ENCODE measurements at places on chromosomes 2 and 18. TPM values are rescaled to one million over a fixed set of nuclear protein-coding genes. Genes with fewer than 3 reads are reported as not detected.
A peak's percentile ranks its signal among the peaks of the same experiment; 100 is the strongest.

Gene FAM237A
- not detected for total RNA-seq

Gene PDE1A
- total RNA-seq, result 0.08 TPM

Gene SLC5A6
- 74.5 TPM for total RNA-seq

Gene ASXL3
- 0.74 TPM for total RNA-seq

Gene SOX11
- total RNA-seq, result not detected

- H3K4me1 ChIP-seq, result no peaks in the 10 kb centered on the region
- H3K27me3 ChIP-seq, result no peaks in the 10 kb centered on the region
- no peak overlapping the region for H3K4me3 ChIP-seq
- no peak overlapping the region for H3K27ac ChIP-seq
- H3K36me3 ChIP-seq, result no peaks in the 10 kb centered on the region
- DNase-seq, result no peak
Measured at GRCh38 chr2:24577481-24577880, 86.4 kb downstream of the NCOA1 start.

GRCh38 chr2:155080373-155080772 is 381.9 kb downstream of the KCNJ3 start:
- H3K4me3 ChIP-seq, result no peak overlapping the region
- no peaks in the 10 kb centered on the region for H3K27me3 ChIP-seq
- H3K36me3 ChIP-seq, result no peaks in the 10 kb centered on the region
- H3K27ac ChIP-seq, result no peak overlapping the region

- DNase-seq, result no peak
- no peaks in the 10 kb centered on the region for H3K36me3 ChIP-seq
- H3K4me1 ChIP-seq, result no peaks in the 10 kb centered on the region
- H3K27ac ChIP-seq, result no peak overlapping the region
- no peak overlapping the region for H3K4me3 ChIP-seq
Measured at GRCh38 chr2:203959265-203959664, 22.7 kb downstream of the ICOS start.

- no peak overlapping the region for H3K4me3 ChIP-seq
- peaks cover 22% of the 10 kb centered on the region for H3K36me3 ChIP-seq
- no peak for DNase-seq
- H3K4me1 ChIP-seq, result no peaks in the 10 kb centered on the region
Measured at GRCh38 chr18:12345491-12346239, 31.4 kb downstream of the AFG3L2 start.

DNA sequence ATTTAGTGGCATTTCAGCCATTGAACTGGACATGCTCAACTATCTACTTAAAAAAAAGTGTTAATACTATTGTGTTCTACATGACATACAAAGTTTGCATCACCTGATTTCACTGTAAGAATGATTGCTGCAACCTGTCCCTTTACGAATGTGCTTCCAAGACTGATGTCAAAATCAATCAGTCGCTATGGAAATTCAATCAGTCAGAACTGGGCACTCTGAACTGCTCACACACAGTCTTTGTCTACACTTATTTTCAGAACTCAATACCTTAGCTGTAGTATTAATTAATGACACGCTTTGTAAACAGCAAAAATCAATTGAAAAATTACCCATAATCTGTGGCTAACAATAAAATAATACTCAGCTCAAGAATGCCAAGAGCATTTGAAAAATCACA is 70.3 kb upstream of the KLHL29 start:
- no peaks in the 10 kb centered on the region for H3K4me1 ChIP-seq
- DNase-seq, result no peak
- H3K27ac ChIP-seq, result no peak overlapping the region
- H3K36me3 ChIP-seq, result no peaks in the 10 kb centered on the region
- no peak overlapping the region for H3K4me3 ChIP-seq

- H3K4me3 ChIP-seq, result no peak overlapping the region
- H3K27me3 ChIP-seq, result no peaks in the 10 kb centered on the region
- DNase-seq, result no peak
- no peaks in the 10 kb centered on the region for H3K4me1 ChIP-seq
- H3K36me3 ChIP-seq, result no peaks in the 10 kb centered on the region
Measured at GRCh38 chr18:13447621-13448334, 229.2 kb downstream of the LDLRAD4 start.

DNA sequence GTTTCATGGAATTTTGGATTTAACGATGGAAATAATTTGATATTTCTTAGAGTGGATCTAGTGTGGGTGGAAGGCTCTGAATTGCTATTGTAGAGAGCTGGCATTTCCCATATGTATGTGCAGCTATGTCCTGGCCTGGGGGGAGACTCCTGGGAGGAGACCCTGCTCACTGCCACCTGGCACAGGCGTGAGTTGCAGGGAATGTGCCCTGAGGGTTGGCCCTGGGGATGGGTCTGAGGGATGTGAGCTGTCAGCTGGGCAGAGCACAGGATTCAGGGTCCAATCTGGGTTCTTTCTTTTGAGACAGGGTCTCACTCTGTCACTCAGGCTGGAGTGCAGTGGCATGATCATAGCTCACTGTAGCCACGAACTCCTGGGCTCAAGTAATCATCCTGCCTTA is 120.2 kb downstream of the CLIP4 start:
- DNase-seq, result no peak
- no peaks in the 10 kb centered on the region for H3K27me3 ChIP-seq
- H3K36me3 ChIP-seq, result no peaks in the 10 kb centered on the region
- H3K4me1 ChIP-seq, result no peaks in the 10 kb centered on the region

GRCh38 chr18:76821356-76821874 is 942 bp upstream of the ZNF236 start:
- peak overlapping the region; percentile 78 for H3K4me3 ChIP-seq
- no peaks in the 10 kb centered on the region for H3K36me3 ChIP-seq
- H3K27ac ChIP-seq, result peak overlapping the region; percentile 97

GRCh38 chr2:225930687-225931086 is 531.2 kb downstream of the NYAP2 start:
- DNase-seq, result no peak
- H3K27ac ChIP-seq, result no peak overlapping the region
- no peak overlapping the region for H3K4me3 ChIP-seq
- H3K4me1 ChIP-seq, result no peaks in the 10 kb centered on the region
- no peaks in the 10 kb centered on the region for H3K36me3 ChIP-seq

DNA sequence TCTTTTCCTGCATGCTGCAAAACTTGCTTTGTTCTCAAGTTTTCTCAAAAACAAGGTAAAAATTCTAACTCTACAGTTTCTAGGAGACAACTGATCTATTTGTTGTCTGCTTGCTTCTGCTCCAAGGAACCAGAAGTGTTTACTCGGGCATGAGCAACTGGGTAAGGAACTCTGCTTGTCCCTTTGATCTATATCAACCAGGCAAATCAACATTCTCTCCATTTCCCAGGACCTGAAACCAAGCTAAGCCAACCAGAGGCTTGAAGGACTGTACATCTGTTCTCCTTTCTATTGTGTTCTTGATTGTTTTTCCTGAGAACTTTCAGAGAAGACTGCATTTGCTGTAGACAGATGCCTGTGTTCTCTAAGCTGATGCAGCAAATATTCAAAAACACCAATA is 335.0 kb upstream of the KCNH7 start:
- H3K4me1 ChIP-seq, result no peaks in the 10 kb centered on the region
- H3K36me3 ChIP-seq, result no peaks in the 10 kb centered on the region
- no peak for DNase-seq
- no peaks in the 10 kb centered on the region for H3K27me3 ChIP-seq
- H3K27ac ChIP-seq, result no peak overlapping the region

- no peak overlapping the region for H3K4me3 ChIP-seq
- DNase-seq, result no peak
- H3K27me3 ChIP-seq, result no peaks in the 10 kb centered on the region
Measured at GRCh38 chr2:42227491-42227890, 58.3 kb downstream of the EML4 start.

DNA sequence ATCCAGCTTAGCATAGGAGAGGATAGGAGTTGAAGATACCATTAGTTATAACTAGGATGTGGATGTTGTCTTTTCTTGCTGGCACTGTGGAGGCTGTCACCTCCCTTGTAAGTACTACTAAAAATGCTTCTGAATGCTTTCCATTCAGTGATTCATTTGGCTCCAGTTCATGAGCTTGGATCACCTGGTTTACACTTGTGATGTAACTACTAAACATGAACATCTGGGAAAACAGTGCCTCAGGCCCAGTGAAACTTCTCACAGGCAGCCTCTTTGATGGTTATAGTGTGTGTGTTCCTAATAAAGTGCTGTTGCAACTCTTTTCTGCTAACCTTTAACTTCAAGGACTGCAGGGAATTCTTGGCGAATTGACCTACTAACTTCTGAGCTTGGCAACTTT is 13.0 kb upstream of the SLC9A2 start:
- no peak for DNase-seq
- no peaks in the 10 kb centered on the region for H3K36me3 ChIP-seq
- H3K27ac ChIP-seq, result no peak overlapping the region

GRCh38 chr18:47909484-47909883 is 21.0 kb downstream of the SMAD2 start:
- DNase-seq, result no peak
- H3K36me3 ChIP-seq, result no peaks in the 10 kb centered on the region
- no peaks in the 10 kb centered on the region for H3K4me1 ChIP-seq
- H3K4me3 ChIP-seq, result no peak overlapping the region
- no peaks in the 10 kb centered on the region for H3K27me3 ChIP-seq
- no peak overlapping the region for H3K27ac ChIP-seq

DNA sequence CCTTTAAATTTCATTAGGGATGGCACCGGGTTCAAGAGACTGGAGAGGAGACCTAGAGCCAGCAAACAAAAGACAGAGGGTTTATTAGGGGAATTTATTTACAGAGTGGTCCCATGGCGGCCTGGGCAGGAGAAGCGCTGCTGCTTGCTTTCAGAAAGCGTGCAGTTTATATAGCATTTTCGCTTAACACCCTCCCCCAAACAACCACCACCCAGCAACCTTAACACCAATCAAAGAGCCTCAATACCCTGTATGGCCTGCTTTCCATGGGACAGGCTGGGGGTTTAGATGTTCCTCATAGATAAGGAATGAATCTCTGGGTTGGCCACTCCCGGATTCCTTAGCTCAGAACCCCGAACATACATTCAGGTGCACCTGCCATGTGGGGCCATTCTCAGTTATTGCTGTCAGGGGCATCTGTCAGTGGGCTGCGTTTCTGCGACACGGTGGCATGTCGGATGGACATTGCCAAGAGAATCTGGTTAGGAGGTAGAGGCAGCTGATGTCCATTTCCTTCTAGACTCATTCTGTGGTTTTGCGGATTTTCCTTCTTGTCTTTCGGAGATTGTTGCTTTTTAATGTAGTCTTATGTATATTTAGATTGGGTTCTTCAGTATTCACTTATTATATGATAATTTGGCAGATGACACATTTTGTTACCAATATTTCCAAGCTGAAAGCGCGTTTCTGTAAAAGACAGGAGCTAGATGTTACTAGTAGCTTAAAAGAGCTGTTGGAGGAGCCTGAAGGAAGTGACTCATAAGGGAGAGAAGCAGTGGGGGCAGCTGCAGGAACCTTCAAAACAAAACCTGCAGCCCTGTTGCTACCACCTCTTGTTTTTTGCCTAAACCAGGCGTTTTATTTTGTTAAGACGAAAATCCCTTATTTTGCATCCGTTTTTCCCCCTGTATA is 7.2 kb downstream of the AGAP1 start:
- peak overlapping the region; percentile 46 for H3K4me3 ChIP-seq
- H3K27ac ChIP-seq, result peak overlapping the region; percentile 78
- H3K4me1 ChIP-seq, result peaks cover 67% of the 10 kb centered on the region
- H3K36me3 ChIP-seq, result no peaks in the 10 kb centered on the region
- no peaks in the 10 kb centered on the region for H3K27me3 ChIP-seq
- no peak for DNase-seq

- peak overlapping the region; percentile 93 for H3K27ac ChIP-seq
- DNase-seq, result no peak
- no peaks in the 10 kb centered on the region for H3K36me3 ChIP-seq
- H3K4me3 ChIP-seq, result no peak overlapping the region
- no peaks in the 10 kb centered on the region for H3K27me3 ChIP-seq
Measured at GRCh38 chr18:26482569-26482968, 65.8 kb downstream of the KCTD1 start.

DNA sequence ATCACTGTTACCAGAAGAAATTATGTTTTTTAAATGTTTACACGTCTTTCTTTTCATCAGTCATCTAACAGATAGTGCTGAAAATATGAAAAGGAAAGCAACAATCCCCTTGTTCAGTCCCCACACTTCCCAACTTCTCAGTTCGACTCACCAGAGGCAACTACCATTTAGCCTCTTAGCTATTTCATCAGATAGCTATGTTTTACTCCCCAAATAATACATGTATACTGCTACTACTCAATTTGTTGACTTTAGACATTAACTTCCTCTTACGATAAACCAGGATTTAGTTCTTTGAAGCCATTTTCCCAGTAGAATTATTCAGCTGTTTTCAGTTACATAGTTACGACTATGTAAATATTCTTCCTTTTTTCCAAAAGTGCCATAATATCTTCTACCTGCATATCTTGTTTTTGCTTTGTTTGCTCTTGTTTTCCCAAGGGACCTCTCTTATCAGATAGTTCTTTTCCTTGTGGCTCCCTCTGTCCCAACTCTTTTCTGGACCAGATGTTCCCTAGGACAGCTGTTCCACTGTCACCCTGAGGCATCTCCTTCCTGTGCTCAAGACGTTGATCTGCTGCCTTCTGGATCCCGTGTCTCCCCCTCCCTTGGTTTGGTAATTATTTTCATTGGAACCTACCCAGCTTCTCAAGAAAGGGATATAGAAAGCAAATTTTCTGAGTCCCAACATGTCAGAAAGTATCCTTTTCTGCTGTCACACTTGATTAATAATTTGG is 289.3 kb upstream of the TANK start:
- no peaks in the 10 kb centered on the region for H3K27me3 ChIP-seq
- H3K27ac ChIP-seq, result no peak overlapping the region
- H3K4me3 ChIP-seq, result no peak overlapping the region
- DNase-seq, result no peak

DNA sequence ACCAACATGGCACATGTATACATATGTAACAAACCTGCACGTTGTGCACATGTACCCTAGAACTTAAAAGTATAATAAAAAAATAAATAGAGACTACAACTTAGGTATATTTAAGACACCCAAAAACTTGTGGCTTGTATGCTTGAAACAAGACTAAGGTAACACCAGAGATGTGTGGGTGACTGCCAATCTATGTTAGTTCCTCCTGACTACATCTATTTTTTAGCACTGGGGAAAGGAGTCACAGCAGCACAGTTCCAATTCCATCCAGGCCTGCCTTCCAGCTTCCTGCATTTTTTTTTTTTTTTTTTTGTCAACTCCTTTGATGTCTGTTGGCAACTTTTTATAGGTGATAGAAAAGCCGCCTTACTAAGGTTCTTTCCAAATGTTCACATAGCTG is 18.2 kb downstream of the C2orf69 start:
- no peaks in the 10 kb centered on the region for H3K4me1 ChIP-seq
- H3K36me3 ChIP-seq, result peaks cover 32% of the 10 kb centered on the region
- H3K27ac ChIP-seq, result no peak overlapping the region
- no peak overlapping the region for H3K4me3 ChIP-seq
- no peak for DNase-seq
